ENCODE measurements at places on chromosomes 6 and 20.

GRCh38 chr6:12635813-12636212, 80.8 kb upstream of the PHACTR1 start:
- DNase-seq, result no peak
- H3K4me3 ChIP-seq, result no peak overlapping the region
- H3K27ac ChIP-seq, result no peak overlapping the region

DNA sequence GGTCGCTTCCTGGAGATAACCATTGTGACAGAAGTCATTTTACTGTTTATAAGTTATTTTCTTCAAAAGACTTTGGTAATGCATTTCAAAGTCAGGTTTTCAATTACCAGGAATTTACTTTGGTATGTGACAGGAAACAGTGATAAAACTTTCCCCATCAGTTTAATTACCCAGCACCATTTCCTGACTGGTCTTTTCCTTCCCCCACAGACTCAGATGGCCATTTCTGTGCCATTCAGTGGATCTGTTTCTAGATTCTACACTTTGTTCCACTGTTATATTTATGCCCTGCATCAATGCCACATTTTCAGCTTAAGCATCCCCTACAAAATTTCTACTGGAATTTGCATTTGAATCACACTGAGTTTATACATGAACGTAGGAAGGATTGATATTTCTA, 16.3 kb downstream of the RRBP1 start:
- H3K4me3 ChIP-seq, result no peak overlapping the region
- peak overlapping the region; percentile 61 for H3K27ac ChIP-seq
- H3K4me1 ChIP-seq, result peaks cover 54% of the 10 kb centered on the region
- peaks cover 4% of the 10 kb centered on the region for H3K36me3 ChIP-seq

GRCh38 chr6:37940074-37940847, 120.7 kb downstream of the ZFAND3 start:
- H3K4me1 ChIP-seq, result peaks cover 67% of the 10 kb centered on the region
- no peaks in the 10 kb centered on the region for H3K27me3 ChIP-seq
- H3K27ac ChIP-seq, result no peak overlapping the region
- H3K4me3 ChIP-seq, result no peak overlapping the region
- H3K36me3 ChIP-seq, result peaks cover 14% of the 10 kb centered on the region
- no peak for DNase-seq

DNA sequence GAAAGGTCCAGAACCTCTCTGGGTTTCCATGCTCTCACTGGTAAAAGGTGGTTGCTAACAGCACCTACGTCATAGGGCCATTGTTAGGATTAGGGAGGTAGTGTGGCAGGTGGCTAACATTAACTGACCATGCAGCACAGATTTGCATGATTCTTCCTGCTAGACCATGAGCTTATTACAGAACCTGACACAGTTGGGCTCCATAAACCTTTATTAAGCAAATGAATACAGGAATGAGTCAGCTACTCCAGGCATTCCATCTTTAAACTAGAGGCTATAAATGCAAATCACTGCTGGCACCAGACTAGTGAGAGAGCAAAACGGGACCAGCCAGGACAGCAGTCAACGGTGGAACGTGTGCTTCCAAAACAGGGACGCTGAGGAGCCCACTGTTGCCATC, 440.1 kb downstream of the PTPRT start:
- no peak overlapping the region for H3K4me3 ChIP-seq
- H3K27me3 ChIP-seq, result no peaks in the 10 kb centered on the region

- no peaks in the 10 kb centered on the region for H3K27me3 ChIP-seq
- no peak overlapping the region for H3K4me3 ChIP-seq
- no peaks in the 10 kb centered on the region for H3K36me3 ChIP-seq
These were observed 174.6 kb downstream of the ADGRG6 start for GRCh38 chr6:142476452-142476851.

- no peak for DNase-seq
- H3K27ac ChIP-seq, result no peak overlapping the region
- H3K36me3 ChIP-seq, result peaks cover 68% of the 10 kb centered on the region
- H3K4me1 ChIP-seq, result peaks cover 55% of the 10 kb centered on the region
- H3K4me3 ChIP-seq, result no peak overlapping the region
- H3K27me3 ChIP-seq, result no peaks in the 10 kb centered on the region
These were observed 144.8 kb downstream of the GJA10 start for GRCh38 chr6:90038961-90039653.

DNA sequence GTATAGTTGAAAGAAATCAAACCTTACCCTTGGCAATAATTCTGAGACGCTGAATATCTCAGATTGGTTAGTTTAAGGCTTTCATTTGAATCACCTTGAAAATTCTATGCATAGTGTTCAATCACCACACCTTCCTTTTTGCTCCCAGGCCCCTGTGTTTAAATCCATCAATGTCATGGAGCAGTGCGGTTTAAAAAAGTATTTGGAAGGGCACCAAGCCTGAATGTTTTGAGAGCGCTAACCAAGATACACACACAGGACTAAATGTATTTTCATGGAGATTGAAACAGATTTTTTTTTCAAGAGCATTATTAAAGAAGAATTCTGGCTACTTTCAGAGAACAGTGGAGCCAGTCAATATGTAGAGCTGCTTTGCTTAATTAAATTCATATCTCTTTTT, 195.7 kb downstream of the CENPW start:
- no peak overlapping the region for H3K4me3 ChIP-seq
- no peak overlapping the region for H3K27ac ChIP-seq
- no peaks in the 10 kb centered on the region for H3K36me3 ChIP-seq
- no peaks in the 10 kb centered on the region for H3K27me3 ChIP-seq
- no peaks in the 10 kb centered on the region for H3K4me1 ChIP-seq

DNA sequence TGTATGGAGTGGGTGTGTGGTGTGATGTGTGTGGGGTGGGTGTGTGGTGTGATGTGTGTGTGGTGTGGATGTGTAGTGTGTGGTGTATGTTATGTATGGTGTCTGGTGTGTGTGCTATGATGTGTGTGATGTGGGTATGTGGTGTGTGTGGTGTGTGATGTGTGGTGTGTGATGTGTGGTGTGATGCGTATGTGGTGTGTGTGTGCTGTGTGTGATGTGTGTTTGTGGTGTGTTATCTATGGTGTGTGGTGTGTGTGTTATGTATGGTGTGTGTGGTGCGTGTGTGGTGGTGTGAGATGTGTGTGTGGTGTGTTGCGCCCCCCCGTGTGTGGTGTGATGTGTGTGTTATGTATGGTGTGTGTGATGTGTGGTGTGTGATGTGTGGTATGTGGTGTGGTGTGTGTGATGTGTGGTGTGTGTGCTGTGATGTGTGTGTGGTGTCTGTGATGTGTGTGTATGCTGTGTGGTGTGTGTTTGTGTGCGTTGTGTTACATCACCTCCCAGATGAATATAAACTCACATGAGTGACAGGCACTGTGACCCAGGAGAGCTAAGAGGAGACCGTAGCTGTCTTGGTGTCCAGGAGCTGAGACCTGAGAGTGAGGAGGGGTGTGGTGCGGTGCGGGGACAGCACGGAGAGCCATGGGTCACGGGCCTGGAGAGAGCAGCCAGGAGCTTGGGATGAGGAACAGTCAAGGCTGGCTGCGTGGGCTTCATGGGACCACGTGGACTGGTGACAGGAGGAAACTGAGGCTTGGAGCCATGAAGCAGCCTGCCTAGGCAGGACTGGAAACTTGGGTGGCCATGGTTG, 8.8 kb downstream of the DLGAP4 start:
- no peaks in the 10 kb centered on the region for H3K36me3 ChIP-seq
- H3K27me3 ChIP-seq, result peaks cover 36% of the 10 kb centered on the region
- no peak overlapping the region for H3K27ac ChIP-seq
- DNase-seq, result peak; percentile 6

DNA sequence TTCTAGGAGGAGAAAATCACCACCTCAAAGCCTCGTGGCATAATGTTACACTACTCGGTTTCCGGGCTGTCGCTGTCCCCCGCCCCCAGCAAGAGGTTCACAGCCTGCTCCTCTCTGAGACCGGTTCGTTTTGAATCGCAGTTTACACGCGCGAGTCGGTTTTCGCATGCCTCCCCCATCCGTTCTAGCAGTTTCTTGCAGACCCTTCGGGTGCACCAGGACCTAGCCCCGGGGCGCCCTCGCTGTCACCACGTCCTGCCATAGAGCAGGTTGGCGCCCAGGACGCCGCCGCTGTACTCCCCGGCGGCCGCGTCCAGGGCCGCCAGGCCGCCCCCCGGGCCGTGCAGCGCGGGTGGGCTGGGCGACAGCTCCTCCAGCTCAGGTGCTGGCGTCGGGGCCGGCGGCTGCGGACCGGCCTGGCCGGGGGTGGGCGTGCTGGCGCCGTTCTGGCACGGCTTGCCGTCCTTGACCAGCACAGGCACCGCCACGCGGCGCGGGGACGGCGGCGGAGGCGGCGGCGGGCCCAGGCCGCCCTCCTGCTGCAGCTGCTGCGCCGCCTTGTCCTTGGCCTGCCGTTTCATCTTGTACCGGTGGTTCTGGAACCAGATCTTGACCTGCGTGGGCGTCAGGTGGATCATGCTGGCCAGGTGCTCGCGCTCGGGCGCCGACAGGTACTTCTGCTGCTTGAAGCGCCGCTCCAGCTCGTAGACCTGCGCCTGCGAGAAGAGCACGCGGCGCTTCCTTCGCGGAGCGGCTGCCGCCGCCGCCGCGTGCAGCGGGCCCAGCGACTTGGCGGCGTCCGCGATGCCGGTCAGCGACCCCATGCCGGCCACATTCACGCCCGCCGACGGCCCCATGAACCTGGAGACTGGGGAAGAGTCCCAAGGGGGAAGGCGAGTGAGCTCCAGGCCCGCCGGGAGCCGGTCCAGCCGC, 1.4 kb downstream of the NKX2-4 start:
- H3K4me3 ChIP-seq, result peak overlapping the region; percentile 52
- peaks cover 75% of the 10 kb centered on the region for H3K27me3 ChIP-seq
- peak; percentile 65 for DNase-seq
- peaks cover 6% of the 10 kb centered on the region for H3K36me3 ChIP-seq

- no peak overlapping the region for H3K27ac ChIP-seq
- H3K36me3 ChIP-seq, result no peaks in the 10 kb centered on the region
- no peak for DNase-seq
- no peaks in the 10 kb centered on the region for H3K4me1 ChIP-seq
These were observed 121.0 kb downstream of the FHL5 start for GRCh38 chr6:96683819-96684528.

- no peak for DNase-seq
- no peaks in the 10 kb centered on the region for H3K27me3 ChIP-seq
- no peak overlapping the region for H3K4me3 ChIP-seq
- H3K27ac ChIP-seq, result no peak overlapping the region
These were observed 169.4 kb upstream of the JAG1 start for GRCh38 chr20:10843146-10843711.

DNA sequence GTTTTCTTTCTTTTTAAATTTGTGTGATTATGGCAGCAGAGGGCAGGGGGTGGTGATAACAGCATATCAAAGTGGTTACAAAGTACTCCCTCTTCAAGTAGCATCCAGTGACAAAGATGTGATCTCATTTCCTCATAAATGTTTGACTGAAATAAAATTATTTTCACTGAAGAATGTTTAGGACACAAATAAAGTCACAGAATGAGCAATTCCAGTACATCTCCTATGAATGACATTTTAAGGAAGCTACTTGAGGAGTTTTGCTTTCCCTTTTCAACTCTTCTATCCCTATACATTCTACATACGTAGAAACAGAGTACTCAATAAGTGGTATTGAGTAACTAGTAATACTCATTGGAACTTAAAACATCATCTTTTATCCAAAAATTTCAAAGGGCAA, 13.9 kb upstream of the GABRR2 start:
- no peaks in the 10 kb centered on the region for H3K4me1 ChIP-seq
- no peaks in the 10 kb centered on the region for H3K27me3 ChIP-seq
- DNase-seq, result no peak
- peaks cover 50% of the 10 kb centered on the region for H3K36me3 ChIP-seq
- H3K27ac ChIP-seq, result no peak overlapping the region

GRCh38 chr6:127118298-127119101, at the start of gene RSPO3:
TSS of gene RSPO3 (plus strand) at chr6:127118671. CDS start at chr6:127119193, 522 bp downstream.
- no peak within 1 kb of the TSS for H3K27ac ChIP-seq
- H3K4me3 ChIP-seq, result peak within 1 kb of the TSS; percentile 74
- peak; percentile 41 for DNase-seq
- no peaks in the 10 kb centered on the region for H3K36me3 ChIP-seq

DNA sequence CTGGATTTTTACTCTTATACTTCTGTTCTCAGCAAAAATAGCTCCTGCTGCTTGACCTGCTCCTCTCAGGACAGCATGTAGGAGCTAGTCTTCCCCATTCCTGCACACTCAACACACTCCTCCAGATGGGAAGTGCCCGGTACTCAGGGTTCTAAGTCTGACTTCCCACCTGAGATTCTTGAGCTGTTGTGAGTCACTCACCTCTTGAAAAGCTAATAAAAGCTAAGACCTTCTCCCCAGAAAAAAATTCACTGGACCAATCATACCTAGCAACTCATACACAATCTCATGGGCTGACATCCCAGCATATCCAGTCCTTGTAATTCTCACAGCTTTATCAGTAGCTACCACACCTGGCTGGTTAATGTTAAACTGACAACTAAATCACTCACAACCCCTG, 53.5 kb downstream of the TRPC4AP start:
- no peak for DNase-seq
- no peak overlapping the region for H3K4me3 ChIP-seq

DNA sequence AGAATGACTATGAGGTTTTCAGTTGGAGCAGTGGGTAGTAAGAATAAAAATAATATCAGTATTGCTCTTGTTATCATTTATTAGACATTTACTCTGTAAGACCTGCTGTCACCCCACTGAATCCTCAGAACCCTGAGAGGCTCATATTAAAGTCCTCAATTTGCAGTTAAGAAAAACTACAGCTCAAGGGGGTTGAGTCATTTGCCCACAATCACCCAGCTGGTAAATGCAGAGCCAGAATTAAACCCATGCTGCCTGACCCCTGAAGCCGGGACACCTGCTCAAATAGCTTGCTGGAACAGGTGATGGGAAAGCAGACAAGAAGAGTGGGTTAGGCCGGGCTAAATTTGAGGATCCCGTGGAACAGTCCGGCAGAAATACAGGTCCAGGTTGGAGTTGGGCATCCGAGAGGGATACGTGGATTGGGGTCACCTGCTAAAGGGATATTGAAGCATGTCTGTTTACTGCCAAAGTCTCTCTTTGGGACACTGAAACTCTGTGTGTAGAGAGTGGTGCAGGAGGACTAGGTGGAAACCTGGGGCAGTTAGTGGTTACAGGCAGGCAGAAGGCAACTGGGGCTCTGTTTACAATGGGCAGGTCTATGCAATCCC, 344.1 kb downstream of the CDC5L start:
- peaks cover 17% of the 10 kb centered on the region for H3K4me1 ChIP-seq
- no peak for DNase-seq
- no peaks in the 10 kb centered on the region for H3K27me3 ChIP-seq
- H3K4me3 ChIP-seq, result no peak overlapping the region
- no peak overlapping the region for H3K27ac ChIP-seq

GRCh38 chr20:47825011-47825762, 39.9 kb upstream of the SULF2 start:
- no peak overlapping the region for H3K27ac ChIP-seq
- H3K27me3 ChIP-seq, result no peaks in the 10 kb centered on the region
- no peak for DNase-seq
- no peaks in the 10 kb centered on the region for H3K36me3 ChIP-seq
- H3K4me3 ChIP-seq, result no peak overlapping the region
- H3K4me1 ChIP-seq, result no peaks in the 10 kb centered on the region

GRCh38 chr6:41785689-41786450, 1.6 kb upstream of the TOMM6 start:
- peak overlapping the region; percentile 52 for H3K27ac ChIP-seq
- peaks cover 10% of the 10 kb centered on the region for H3K27me3 ChIP-seq
- H3K4me3 ChIP-seq, result peak overlapping the region; percentile 97
- peaks cover 27% of the 10 kb centered on the region for H3K4me1 ChIP-seq
- DNase-seq, result no peak

GRCh38 chr6:149876241-149876933, 12.2 kb upstream of the LRP11 start:
- no peak for DNase-seq
- no peaks in the 10 kb centered on the region for H3K4me1 ChIP-seq
- no peak overlapping the region for H3K4me3 ChIP-seq
- H3K27ac ChIP-seq, result no peak overlapping the region

GRCh38 chr20:37369846-37370245, 23.9 kb downstream of the SRC start:
- no peaks in the 10 kb centered on the region for H3K36me3 ChIP-seq
- DNase-seq, result no peak
- H3K4me1 ChIP-seq, result peaks cover 3% of the 10 kb centered on the region
- H3K27me3 ChIP-seq, result no peaks in the 10 kb centered on the region
- H3K27ac ChIP-seq, result no peak overlapping the region

All from activated T-cell treated with anti-CD3 and anti-CD28 coated beads, Interleukin-2, amount 50 U/mL, for 24 hours (primary cell).